ENCODE measurements at places on chromosomes 7 and 10.

DNA sequence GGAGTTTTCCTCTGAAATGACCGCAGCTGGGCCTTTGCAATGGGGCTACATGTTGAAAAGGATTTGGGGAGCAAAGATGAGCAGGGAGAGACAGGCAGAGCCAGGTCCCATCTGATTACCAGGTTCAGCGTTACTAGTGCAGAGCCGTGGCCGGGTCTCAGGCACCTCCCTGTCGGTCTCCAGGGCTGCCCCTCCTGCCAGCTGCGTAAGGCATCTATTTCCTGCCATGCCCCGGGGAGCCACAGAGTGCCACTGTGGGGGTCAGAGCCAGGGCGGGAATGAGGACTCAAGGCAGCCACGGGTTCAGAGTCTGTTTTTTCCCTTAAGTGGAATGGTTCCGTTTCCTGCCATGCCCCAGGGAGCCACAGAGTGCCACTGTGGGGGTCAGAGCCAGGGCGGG, 382.6 kb upstream of the SHH start:
- DNase-seq, result no peak

- no peak for DNase-seq
Observed at GRCh38 chr10:22491480-22491879, 146.2 kb downstream of the SPAG6 start.

GRCh38 chr7:17369691-17370426, 71.4 kb downstream of the AHR start:
- no peak for DNase-seq

DNA sequence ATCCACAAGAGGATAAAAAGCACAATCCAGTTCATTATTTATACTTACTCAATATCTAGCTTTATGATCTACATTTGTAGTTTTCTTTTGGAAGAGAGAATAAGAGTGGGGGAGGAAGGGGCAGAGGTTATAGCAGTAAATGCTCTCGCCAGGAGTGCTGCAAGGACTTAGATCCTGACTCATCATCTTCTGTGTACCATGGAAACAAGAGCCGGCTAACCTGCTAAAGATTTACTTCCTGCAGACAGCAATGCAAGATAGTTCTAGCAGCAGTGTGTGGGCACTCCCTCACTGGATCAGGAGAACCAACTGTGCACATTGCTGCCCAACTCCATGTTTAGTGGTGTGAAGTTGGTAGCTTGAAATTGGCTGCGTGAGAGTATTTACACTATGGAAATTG, 47.7 kb upstream of the TRIL start:
- DNase-seq, result no peak

DNA sequence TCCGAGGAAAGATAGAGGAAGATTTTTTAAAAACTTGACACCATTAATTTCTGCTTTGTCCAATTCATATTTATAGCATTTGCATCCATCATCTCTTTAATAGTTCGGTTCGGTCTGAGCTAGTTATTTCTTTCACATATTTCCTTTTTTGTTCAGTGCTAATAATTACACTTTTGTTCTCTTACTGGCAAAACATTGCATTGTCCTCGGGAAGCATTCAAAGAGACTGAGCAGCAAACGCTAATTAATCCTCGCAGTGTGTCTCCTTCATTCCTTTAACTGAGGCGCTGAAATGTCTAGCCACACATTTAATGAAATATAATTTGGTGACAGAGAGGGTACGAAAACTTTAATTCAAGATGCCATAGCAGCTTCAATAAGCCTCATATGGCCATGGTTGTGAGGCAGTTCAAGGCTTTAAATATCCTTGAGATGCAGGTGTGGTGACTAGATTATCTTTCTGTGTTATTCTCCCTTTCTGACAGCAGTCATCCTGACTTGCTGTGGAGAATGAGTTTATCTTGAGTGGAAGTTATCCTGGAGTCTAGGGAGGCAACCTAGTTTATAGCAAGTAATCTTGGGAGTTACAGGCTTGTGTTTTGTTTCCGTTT, 431.4 kb downstream of the SDK1 start:
- no peak for DNase-seq

DNA sequence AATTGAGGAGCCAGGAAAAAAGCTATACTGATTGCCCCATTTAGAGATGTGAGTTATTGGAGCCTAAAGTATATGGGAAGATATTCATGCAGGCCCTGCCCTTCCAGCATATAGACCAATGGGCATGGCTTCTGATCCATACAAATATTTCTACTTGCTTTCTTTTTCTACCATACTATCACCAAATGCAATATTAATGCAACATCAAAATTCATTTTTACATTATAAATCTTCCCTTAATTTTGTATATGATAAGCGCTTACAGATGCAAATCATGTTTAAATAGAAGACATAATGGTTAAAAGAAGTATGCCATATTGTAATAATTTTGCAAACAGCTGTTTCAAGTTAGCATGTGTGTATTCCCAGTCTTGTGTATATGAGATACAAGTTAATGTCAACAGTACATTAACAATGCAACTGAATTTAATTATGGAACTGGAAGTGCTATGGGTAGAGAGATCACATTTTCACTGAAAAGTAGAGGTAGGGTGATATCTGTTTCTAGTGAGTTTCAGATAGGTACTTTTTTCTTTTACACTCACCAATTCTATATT, 24.6 kb upstream of the WNT16 start:
- DNase-seq, result no peak

- no peak for DNase-seq
Observed at GRCh38 chr7:148987751-148988512, 40.4 kb downstream of the PDIA4 start.

GRCh38 chr10:96588616-96589419, 2.0 kb upstream of the TM9SF3 start:
- no peak for DNase-seq
